Naive B cell (primary cell): ENCODE measurements at places on chromosomes 16 and 17. TPM values are rescaled to one million over a fixed set of nuclear protein-coding genes. Genes with fewer than 3 reads are reported as not detected.
A peak's percentile ranks its signal among the peaks of the same experiment; 100 is the strongest.

GRCh38 chr16:22789281-22789945 is 24.5 kb upstream of the HS3ST2 start:
- H3K27ac ChIP-seq: no peak overlapping the region
- no peaks in the 10 kb centered on the region for H3K36me3 ChIP-seq
- H3K4me3 ChIP-seq: no peak overlapping the region
- DNase-seq: no peak
- no peaks in the 10 kb centered on the region for H3K4me1 ChIP-seq

Gene RABEP1
- polyA plus RNA-seq: 78.3 TPM

GRCh38 chr16:57422026-57422944 is 17.7 kb downstream of the CCL17 start:
- DNase-seq: no peak
- H3K27me3 ChIP-seq: no peaks in the 10 kb centered on the region
- peaks cover 2% of the 10 kb centered on the region for H3K36me3 ChIP-seq
- H3K4me1 ChIP-seq: peaks cover 21% of the 10 kb centered on the region
- no peak overlapping the region for H3K4me3 ChIP-seq

DNA sequence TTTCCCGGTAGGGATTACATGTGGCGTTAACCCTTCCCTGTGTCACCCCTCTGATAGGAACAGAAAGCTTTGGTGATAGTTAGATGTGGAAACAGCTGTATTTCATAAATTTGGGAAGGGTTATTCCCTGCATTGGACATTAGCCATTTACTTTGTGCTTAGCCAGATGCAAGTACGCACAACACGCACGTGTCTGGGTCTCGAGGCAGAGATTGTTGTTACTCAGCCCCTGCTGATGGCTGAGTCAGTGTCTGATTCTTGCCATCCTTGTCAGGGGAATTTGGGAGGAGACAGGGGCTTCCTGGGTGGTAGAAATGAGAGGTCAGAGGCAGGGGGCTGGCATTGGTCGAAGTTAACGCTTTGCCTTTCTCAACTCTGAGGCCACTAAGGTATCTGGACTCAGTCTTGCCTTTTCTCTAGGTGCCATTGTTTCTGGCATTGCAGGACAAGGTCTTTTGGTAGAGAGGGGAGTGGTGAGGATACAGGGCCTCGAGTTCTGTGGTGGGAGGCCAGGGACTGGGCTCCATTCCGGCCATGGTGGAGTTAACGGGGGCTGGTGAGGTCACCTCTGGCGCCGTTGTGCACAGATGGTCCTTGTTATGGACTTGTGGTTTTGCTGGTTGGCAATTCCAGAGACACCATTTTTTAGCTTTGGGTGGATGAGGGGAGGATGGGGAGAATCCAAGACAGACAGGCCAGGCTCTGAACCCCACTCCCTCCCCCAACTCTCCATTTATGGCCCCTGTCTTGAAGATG is 8.2 kb downstream of the MMP2 start:
- H3K27me3 ChIP-seq: peaks cover 13% of the 10 kb centered on the region
- no peak for DNase-seq
- no peaks in the 10 kb centered on the region for H3K36me3 ChIP-seq
- no peak overlapping the region for H3K4me3 ChIP-seq

GRCh38 chr17:40320756-40321523 is 12.0 kb downstream of the RARA start:
- peak overlapping the region; percentile 97 for H3K4me3 ChIP-seq
- DNase-seq: no peak
- H3K36me3 ChIP-seq: no peaks in the 10 kb centered on the region
- peak overlapping the region; percentile 94 for H3K27ac ChIP-seq
- no peaks in the 10 kb centered on the region for H3K27me3 ChIP-seq

Gene TERB1
- not detected for polyA plus RNA-seq

DNA sequence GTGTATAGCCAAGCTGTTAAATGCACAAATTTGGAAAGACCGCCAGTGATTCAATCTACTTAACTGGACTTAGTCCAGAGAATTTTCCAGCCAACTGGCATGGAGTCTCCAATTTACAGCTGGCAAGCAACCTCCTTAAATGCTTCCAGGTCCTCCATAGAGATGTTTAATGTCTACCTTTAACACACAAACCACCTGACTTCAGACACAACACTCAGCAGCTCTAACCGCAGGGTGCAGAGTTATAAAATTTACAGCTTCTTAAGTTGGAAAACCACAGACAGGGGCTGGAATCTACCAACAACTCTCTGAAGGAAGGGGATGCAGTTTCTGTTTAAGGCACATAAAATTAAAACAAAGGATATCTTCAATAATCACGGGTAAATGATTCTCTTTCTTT is 106.9 kb downstream of the SYCE1L start:
- no peak overlapping the region for H3K4me3 ChIP-seq
- no peak overlapping the region for H3K27ac ChIP-seq
- no peaks in the 10 kb centered on the region for H3K36me3 ChIP-seq
- H3K27me3 ChIP-seq: peaks cover 22% of the 10 kb centered on the region
- no peak for DNase-seq

- H3K4me3 ChIP-seq: no peak overlapping the region
- H3K27me3 ChIP-seq: no peaks in the 10 kb centered on the region
- H3K4me1 ChIP-seq: peaks cover 33% of the 10 kb centered on the region
- DNase-seq: no peak
Observed at GRCh38 chr17:17079761-17080160, 37.5 kb downstream of the MPRIP start.

Gene LLGL2
- 6.1 TPM for polyA plus RNA-seq

DNA sequence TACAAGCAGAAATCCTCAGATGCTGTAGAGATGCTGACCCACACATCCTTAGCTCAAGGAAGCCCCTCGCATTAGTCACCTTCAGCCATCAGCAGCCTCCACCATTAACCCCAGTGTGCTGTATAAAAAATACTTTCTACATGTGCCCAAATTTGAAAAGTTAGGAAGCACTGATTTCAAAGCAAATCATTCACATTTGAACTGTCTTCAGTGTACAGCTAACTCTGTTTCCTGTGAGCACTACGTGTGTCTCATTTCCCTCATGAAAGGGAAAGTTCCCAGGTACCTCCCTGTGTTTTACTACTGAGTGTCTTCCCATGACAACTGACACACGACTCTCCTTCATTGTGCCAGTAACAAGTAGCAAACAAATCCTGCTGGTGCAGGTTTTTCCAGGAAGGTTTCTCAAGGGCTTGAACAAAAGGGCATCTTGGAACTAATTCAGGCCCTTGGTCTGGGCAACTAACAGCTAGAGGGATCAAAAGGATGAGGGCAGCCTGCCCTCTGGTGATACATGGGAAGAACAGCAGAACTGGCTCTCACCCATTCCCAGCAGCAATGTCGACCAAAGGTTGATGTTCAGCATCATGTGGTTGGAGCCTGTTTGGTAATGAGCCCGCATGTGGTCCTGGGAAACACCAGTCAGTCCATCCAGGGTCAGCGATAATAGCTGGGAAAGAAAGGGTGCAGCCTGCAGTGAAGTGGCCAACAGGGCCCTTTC is 4.0 kb downstream of the SLC35B1 start:
- no peak for DNase-seq
- H3K27me3 ChIP-seq: no peaks in the 10 kb centered on the region
- peaks cover 35% of the 10 kb centered on the region for H3K4me1 ChIP-seq
- H3K4me3 ChIP-seq: no peak overlapping the region

GRCh38 chr16:89601906-89602272 is 11.6 kb upstream of the DPEP1 start:
- H3K4me3 ChIP-seq: no peak overlapping the region
- H3K36me3 ChIP-seq: no peaks in the 10 kb centered on the region
- no peak overlapping the region for H3K27ac ChIP-seq
- peaks cover 6% of the 10 kb centered on the region for H3K4me1 ChIP-seq
- no peak for DNase-seq

DNA sequence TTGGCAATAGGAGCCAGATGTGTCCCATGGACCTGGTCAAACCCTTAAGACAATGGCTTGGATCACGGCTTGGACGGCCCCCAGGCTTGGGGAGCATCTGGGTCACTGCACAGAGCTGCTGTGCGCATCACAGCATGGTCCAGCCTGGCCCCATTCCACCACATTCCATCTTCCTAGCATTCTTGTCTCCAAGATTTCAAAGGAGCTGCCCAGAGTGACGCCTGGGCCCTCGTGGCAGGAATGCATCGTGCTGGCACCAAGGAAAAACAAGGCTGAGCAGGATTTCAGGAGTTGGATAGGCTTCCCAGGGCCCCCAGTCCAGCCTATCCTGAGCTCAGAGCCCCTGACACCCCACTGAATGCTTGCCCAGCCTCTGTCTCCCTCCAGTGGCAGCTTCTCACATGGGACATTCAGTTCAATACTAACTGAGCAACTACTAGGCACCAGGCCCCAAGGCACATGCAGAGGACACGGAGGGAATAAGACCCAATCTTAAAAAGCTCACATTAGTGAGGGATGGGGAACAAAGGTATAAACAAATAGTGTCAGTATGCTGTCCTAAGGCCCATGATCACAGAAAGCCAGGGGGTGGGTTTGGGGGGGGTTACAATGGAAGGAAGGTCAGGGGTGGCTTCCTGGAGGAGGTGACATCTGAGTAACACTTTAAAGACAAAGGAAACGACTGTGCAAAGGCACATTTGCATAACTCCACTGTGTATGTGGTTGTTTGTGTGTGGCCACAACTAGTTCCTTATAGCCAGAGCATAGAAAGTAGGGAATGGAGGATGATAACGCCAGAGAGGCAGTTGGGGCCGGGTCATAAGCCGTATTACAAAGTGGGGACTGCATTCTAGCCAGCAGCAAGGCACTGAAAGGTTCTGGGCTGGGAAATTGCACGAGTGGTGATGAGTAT is 34.1 kb downstream of the TK2 start:
- H3K27me3 ChIP-seq: peaks cover 6% of the 10 kb centered on the region
- peak overlapping the region; percentile 93 for H3K4me3 ChIP-seq
- peaks cover 55% of the 10 kb centered on the region for H3K4me1 ChIP-seq
- H3K36me3 ChIP-seq: no peaks in the 10 kb centered on the region

- peaks cover 39% of the 10 kb centered on the region for H3K4me1 ChIP-seq
- H3K27me3 ChIP-seq: no peaks in the 10 kb centered on the region
- no peak overlapping the region for H3K27ac ChIP-seq
- peaks cover 14% of the 10 kb centered on the region for H3K36me3 ChIP-seq
- peak overlapping the region; percentile 81 for H3K4me3 ChIP-seq
- DNase-seq: no peak
Observed at GRCh38 chr17:82858376-82859126, 18.7 kb upstream of the ZNF750 start.

- no peaks in the 10 kb centered on the region for H3K27me3 ChIP-seq
- peaks cover 20% of the 10 kb centered on the region for H3K36me3 ChIP-seq
- peak overlapping the region; percentile 35 for H3K4me3 ChIP-seq
- peaks cover 3% of the 10 kb centered on the region for H3K4me1 ChIP-seq
Observed at GRCh38 chr16:14608111-14608566, 21.9 kb downstream of the PARN start.
